ENCODE measurements at places on chromosomes 2 and 18. TPM values are rescaled to one million over a fixed set of nuclear protein-coding genes. Genes with fewer than 3 reads are reported as not detected.

DNA sequence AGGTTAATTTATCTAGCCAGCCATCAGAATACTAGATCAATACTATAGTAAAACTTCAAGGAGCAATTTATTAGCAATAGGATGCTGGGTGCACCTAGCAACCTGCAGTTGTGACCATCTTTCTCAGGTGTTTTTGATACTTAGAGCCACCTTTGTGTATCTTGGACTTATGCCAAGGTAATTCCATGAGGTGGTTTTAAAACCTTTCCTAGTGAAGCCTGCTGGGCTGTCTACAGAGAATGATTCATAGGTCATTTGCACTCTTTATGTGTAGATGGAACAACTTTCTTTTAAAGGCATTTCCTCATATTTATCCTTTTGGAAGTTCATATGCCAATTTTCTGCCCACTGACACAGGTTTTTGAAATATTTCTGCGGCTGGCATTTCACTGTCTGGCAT is 1030.1 kb upstream of the POU3F3 start:
- peak; percentile 50 for DNase-seq

DNA sequence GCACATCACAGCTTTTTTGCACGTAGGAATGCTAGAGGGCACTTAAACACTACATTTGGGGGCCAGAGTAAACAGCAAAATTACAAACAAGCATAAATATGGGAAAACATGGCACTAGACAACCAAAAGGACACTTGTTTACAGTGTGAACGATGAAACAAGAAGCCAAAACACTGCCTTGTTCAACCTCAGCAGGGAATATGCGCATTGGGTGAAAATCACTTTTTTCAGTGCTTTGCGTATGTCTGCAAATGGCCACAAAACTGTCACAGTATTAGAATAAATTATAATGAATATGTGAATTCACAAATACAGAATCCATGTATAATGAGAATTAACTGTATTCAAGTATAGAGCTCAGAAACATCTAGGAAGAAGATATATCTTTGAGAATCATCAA is 1064.0 kb upstream of the GYPC start:
- no peak for DNase-seq

DNA sequence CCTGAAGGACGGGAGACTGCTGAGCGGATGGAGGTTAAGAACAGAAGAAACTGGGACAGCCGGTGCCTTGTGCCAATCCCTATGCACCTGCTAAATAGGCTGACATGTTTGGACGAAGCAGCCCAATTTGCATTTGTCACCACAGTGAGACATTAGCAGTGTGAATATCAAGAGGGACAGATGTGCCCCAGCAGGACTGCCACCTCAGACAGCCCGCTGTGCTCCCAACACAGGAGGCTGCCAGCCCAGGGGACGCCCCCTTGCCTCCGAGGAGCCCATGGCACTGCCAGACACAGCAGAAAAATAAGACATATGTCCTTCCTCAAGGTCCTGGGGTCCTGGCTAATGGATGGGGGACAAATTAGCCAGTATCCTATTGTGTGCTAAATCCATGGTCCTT is 306.7 kb upstream of the POU3F3 start:
- DNase-seq, result no peak

DNA sequence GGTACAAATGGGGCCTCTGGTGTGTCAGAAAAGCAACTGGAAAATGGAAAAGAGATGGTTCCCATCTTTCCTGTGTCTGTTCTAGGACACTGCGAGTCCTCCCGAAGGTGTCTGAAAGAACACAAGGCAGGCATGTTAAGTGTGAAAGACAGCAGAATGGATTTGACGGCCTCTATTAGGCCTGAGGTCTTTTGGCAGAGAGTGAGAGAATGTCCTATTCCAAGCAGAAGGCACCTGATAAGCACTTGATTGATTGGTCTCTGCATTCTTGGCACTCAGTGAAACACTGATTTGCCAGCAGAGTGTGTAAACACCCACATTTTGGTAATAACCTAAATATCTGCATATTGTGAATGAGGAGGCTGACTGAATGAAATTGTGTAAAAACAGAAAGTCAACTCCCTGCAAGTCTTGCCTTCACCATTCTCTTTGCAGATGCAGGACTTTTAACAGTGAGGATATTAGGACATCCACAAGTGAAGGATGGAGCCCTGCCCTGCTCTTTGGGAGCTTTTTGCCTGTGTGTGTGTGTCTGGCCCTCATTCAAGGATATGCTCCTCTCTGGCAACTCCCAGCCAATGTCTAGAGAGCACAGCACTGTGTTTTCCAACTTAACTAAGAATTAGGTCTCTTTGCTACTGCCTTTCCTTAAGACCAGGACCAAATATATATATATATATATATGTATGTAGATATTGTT is 698.3 kb downstream of the NRXN1 start:
- no peak for DNase-seq

- no peak for DNase-seq
Observed at GRCh38 chr18:3346487-3346886, 84.6 kb downstream of the MYL12B start.

GRCh38 chr2:184402381-184402780 is 195.9 kb upstream of the ZNF804A start:
- DNase-seq, result no peak

DNA sequence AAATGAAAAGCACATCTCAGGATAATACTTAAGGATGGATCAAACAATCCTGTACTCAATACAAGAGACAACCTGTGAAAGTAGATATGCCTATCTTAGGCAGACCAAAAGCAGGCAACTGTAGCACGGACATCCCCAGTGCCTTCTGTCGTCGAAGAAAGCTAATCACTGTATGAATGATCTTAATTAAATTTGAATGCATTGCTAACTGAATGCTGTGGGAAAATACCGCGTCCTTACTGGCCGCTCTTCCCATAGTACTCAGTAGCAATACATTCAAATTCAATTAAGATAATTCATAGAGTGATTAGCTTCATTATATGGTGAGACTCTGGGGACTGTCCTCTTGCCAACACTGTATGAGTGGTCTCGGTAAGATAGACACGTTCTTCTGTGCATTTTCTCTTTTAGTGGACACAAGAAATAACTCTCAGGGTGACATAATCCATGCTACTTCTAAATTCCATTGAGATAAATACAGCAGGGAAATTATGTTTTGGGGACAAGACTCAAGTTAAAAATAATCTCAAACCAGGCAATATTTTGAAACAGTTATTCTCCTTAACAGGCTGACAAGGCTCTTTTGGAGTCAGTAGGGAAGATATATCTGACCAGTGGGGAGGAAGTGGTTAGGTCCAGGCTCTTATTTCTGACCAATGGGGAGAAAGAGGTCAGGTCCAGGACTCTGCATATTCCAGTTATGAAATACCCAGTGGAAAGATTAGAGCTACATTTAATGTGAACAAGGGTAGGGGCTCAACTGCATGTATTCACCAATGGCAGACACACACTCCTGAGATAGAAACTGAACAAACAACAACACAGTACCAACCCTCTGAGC is 97.3 kb downstream of the DOCK10 start:
- no peak for DNase-seq

DNA sequence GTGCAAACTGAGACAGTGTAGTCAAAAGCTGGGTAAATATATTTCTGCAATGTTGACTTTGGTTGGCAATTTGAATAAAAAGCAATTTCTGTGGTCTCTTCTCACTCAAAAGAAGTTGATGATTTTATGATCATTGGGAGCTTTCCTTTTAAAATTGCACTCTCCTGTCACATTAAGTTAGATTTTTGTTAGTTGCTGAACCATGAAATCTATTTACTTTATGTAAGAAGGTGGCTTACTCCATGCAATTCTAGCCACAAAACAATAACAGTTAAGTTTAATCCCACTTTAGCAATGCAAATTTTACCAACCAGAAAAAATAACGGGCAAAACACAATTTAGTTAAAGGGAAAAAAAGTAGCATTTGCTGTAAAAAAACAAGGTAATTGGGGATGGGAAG is 48.3 kb downstream of the DLGAP1 start:
- no peak for DNase-seq

The NMUR1 gene
- not detected for total RNA-seq

The VAMP5 gene
- total RNA-seq, result 28.5 TPM
